Astrocyte of the cerebellum (primary cell): ENCODE measurements at places on chromosomes 4 and X.
A peak's percentile ranks its signal among the peaks of the same experiment; 100 is the strongest.

DNA sequence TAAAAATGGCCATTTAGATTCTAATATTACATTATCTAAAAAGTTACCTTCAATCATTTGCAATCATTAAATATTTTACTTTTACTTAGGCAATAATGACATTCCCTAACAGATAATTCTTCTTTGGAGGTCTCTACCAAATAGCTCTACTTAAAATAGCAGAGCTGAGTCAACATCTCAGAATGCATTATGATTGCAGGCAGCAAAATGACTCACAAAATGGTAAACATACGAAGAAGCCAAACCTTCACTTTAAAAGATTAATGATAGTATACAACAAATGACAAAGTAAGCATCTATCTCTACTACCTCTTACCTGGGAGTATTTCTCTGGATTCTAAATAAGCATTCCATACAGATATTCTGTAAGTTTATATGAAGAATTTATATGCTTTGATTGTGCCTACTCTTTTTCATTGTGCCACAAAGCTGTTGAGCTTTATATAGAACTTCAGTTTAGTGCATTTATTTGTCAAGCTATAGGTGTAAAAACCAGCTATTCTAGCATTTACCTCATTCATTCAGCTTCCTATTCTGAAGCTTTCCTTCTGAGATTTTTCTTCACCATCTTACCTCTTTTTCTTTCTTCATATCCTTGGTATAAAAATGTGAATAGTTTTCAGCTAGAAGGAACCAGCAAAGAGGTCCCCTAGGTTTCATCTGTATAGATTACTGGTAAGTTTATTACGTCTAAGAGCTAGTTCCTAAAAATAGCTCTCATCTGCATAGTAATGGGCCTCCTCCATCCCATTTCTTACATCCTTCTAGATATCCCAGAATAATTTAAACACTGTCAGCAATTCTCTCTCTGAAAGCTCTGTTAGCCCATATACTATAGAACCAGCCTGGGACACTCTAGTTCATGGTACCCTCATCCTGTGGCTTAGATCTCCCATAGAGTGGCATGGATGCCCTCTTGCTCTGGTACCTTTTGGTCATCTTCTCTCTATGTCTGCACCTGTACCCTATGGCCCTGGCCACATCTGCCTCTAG lies 17.2 kb upstream of the SPCS3 start:
- DNase-seq: peak; percentile 48

DNA sequence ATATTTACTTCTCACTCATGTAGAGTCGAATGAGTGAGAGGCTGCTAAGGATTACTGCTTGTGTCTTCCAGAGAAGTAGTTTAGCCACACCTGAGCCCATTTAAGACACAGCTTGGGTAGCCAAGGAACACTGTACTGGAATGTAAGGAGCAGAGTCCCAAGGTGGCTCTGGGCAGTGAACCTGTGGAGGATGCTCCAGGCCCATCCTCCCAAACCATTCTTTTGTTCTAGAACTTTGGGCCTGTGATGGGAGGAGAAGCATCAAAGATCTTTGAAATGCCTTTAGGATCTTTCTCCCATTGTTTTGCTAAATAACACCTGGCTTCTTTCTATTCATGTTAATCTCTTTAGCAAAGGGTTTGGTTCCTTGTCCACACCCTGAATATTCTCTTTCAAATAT lies 162.2 kb downstream of the KLHL4 start:
- no peak for DNase-seq

- no peak for DNase-seq
Measured at GRCh38 chr4:77634132-77634785, 28.6 kb downstream of the CXCL13 start.

GRCh38 chr4:184392748-184393559 lies 81.4 kb downstream of the IRF2 start:
- DNase-seq: no peak

- DNase-seq: no peak
Measured at GRCh38 chrX:70527610-70528345, 83.1 kb downstream of the DLG3 start.

DNA sequence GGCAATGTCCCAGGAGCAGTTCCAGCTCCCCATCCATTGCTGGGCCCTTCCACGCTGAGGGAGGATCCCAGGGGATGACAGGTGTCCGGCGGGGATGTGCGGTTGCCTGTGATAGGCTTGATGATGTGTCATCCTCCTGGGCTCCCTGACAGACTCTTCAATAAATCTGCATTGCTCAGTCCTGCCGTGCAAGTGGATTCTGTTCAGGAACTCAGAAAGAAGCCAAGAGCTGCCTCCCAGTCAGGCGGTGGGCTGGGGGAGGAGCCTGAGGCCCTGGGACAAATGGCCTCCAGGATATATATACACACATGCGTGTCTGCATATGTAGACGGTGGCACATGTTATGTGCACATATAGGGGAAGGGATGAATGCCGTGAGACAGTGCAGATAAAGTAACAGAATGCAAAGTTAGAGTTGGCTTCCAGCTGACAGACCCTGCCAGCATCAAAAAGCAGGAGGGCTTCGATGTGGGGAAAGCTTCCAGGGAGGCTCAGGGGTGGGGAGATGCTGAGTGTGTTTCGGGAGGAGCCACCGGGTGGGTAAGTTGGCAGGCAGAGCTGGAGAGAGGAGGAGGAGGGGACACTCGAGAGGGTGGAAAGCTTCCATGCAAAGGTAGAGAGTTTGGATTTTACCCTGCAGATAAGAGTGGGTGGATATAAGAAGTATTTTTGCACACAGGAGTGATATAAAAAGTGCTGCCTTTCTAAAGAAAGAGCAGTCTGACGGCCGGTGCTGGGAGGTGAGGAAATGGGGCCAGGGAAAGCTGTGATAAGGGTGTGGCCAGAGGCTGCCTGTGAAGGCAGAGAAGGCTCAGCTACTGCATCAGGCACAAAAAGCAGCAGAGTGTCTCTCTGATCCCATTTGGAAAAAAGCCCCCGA lies 28.5 kb upstream of the CRMP1 start:
- no peak for DNase-seq

DNA sequence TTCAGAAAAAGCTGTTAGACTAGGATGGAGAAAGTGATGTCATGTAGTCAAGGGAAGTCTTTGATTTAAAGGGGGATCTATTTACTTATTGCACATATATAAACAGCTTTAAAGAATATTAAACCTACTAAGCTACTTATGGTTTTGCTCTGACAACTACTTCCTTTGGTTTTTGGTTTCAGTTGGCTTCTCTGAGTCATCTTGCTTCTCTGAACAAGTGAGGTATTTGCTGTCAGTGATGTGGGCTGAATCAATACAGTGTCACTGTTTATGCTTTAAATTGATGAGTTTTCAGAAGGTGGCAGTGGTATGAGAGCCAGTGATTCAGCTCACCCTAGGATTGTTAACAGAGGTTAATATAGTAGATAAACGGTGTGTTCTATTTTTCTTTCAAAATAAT lies 75.1 kb downstream of the CEP44 start:
- DNase-seq: peak; percentile 29

- DNase-seq: no peak
Measured at GRCh38 chrX:118272242-118272641, 73.7 kb upstream of the WDR44 start.

DNA sequence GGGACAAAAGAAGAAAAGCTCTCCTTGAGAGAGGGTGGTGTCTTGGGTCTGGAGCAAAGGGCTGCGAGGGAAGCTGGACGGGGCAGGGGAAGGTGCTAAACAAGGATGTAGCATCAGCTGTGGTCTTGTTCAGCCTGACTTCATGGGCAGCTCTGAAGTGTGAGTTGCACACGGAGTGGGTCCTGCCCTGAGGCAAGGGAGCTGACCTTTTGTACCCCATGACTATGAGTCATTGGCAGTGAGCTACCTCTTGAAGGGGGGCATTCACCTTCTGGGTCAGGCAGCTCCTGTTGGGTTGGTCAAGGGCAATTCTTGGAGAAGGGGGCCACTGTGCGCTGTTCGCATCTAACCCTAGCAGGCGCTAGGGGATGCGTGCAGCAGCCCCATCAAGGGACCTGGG lies 151.8 kb downstream of the SMIM20 start:
- no peak for DNase-seq

- peak; percentile 24 for DNase-seq
Measured at GRCh38 chrX:110671068-110671803, 124.4 kb downstream of the CHRDL1 start.

DNA sequence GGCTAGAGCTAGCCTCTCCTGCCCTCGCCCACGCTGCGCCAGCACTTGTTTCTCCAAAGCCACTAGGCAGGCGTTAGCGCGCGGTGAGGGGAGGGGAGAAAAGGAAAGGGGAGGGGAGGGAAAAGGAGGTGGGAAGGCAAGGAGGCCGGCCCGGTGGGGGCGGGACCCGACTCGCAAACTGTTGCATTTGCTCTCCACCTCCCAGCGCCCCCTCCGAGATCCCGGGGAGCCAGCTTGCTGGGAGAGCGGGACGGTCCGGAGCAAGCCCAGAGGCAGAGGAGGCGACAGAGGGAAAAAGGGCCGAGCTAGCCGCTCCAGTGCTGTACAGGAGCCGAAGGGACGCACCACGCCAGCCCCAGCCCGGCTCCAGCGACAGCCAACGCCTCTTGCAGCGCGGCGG lies at the start of gene AR:
Gene AR (plus strand): TSS at position 204 of the 400 bp plus-strand sequence. CDS start 1,126 bp downstream, outside the sequence.
- DNase-seq: peak; percentile 28
